ENCODE measurements at places on chromosomes 4 and X.

DNA sequence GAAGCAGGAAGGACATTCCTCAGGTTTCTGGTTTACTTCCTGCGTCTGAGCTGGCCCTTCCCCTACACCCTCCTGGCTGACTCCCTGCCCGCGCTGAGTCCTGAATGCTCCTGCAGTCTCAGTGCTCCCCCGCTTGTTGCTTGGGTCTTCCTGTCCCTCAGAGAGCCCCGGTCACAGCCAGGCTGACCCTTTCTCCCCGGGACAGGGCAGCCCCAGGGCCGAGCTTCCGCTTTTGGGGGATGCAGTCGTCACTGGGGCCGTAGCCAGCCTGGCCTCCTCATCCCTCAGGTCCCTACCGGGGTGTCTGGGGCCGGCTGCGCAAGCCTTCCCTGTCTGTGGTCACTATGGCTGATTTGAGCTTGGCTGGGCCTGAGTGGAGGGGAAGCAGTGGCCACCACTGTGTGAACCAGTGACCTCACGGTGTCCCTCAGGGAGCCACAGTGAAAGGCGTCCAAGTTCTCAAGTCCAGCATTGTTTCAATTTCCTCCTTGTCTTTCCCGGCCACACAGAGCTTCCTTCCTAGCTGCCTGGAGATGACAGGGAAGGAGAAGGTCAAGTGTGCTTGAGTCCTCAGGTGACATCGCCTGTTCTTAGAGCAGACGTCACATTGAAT lies 34.1 kb upstream of the ASMTL start:
- DNase-seq: no peak

DNA sequence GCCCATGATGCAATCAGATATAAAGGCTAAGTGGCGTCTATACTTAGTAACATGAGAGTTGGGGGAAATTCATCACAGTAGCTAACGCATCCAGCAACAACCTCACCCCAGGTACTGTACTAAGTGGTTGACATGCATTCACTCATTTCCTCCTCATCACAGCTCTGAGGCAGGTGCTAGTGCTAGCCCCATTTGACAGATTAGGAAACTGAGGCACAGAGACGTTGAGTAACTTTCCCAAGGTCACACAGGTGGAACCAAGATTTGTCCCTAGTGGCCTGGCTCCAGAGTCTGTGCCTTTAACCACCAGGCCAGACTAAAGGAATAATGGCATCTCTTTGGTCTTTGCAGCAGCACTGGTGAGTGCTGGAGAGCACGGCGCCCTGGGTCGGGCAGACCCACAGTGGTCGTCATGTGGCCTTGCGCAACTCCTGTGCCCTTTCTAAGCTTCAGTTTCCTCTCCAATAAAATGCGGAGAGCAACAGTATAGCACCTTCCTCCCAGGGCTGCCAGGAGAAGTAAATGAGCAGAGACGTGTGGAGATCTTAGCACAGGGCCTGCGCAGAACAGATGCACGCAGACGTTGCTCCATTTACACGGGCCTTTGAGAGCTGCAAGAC lies 186.4 kb downstream of the BCOR start:
- no peak for DNase-seq

- DNase-seq: peak; percentile 56
These were observed 145.5 kb downstream of the NWD2 start for GRCh38 chr4:37389967-37390580.

DNA sequence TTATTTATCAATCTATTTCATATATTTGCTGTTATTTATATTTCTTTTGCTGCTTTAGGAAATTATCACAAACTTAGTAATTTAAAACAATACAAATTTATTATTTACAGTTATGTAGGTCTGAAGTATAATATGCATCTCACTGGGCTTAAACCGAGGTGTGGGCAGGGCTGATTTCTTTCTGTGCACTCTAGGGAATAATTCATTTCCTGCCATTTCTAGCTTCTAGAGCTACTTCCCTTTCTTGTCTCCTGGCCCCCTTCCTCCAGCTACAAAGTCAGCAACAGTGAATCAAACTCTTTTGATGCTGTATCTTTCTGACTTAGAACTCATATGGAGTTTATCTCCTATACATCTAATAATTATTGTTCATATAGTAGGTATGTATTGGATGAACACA lies 303.5 kb upstream of the ARSJ start:
- no peak for DNase-seq

GRCh38 chr4:26055855-26056254 lies 141.8 kb downstream of the SMIM20 start:
- no peak for DNase-seq

All from SW 1271 (cell line).